ENCODE measurements at places on chromosomes 5 and 9.
A peak's percentile ranks its signal among the peaks of the same experiment; 100 is the strongest.

DNA sequence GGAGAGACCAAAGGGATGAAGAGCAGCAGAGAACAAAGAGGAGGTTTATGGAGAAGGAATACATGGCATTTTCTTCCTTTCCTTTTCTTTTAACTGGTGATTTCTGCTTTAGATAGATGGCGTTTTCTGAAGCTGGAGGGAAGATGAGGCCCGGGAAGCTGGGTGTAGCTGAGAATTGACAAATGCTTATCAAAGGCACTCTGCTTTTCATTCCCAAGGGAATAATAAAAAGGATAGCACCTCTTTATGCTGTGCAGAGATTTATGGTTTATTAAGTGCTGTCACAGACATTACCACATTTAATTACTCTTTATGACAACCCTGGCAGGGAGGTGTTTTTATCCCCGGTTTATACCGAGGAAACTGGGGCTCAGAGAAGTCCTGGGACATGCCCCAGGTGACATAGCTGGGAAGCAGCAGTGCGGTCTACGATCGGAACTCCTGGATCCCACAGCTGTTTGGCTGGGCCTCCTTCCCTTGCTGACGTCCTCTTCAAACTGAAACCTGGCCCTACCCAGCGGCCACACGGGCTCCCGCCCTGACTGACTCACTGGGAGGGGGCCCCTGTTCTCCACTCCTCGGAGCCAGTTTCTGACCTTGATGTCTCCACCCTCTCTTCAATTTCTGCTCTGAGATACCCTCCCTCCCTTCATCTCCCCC is 8.2 kb upstream of the EPB41L4B start:
- DNase-seq, result no peak

- no peak for DNase-seq
These were observed 7.4 kb downstream of the LRRC14B start for GRCh38 chr5:198516-199196.

GRCh38 chr9:22079873-22080341 is 70.8 kb upstream of the CDKN2B start:
- DNase-seq, result no peak

- DNase-seq, result no peak
These were observed 20.7 kb upstream of the ERMP1 start for GRCh38 chr9:5853617-5854016.

GRCh38 chr5:56900858-56901578 is 8.4 kb upstream of the SETD9 start:
- no peak for DNase-seq

GRCh38 chr9:14532456-14533115 is 160.6 kb downstream of the ZDHHC21 start:
- no peak for DNase-seq

DNA sequence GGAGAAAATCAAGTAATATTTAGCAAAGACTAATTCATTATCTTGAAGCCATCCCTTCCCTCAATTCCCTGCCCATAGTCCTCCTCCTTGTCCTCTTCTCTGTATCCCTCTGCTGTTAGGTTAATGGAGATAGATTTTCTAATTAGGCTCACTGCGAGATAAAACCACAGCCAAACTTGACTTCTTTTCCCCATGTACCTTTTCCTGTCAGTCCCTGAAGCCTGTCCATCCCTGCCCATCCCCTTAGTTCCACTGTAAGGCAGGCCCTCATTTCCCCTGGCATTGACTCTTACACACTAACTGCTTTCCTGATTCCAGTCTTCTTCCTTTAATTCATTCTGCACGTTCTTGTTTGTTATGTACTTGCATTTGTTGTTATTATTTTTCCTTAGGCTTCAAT is 1.2 kb downstream of the TLR4 start:
- DNase-seq, result no peak

DNA sequence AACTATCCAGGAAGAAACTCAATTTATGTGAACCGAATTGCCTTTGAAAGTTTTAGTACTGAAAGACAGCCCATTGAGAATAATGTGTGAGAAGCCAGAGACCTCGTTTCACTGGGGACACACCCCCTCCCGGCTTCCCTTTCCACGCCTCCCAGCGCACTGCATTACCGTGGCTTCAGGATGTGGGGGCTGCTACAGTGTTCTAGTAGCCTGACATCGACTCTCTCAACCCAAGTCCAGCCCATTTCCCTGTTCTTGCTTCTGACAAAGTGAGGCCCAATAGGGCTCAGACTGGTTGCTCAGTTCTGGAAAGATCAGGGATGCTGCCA is 3.5 kb downstream of the PAX5 start:
- no peak for DNase-seq

DNA sequence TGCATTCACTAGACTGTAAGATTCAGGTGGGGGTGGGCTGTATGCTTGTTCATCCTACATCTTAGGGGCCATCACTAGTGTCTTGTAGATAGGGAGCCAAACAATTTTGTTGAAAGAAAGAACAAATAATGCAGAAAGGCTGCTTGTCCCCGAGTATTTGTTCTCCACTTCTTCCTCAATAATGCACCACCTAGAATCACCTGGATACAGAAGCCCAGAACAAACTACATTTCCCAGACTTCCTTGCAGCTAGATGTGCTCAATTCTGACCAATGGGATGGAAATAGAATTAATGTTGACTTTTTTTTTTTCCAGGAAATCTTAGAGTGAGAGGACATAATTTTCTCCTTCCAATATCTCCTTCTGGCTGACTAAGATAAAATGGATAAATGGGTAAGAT is 38.9 kb upstream of the TNFSF8 start:
- no peak for DNase-seq

DNA sequence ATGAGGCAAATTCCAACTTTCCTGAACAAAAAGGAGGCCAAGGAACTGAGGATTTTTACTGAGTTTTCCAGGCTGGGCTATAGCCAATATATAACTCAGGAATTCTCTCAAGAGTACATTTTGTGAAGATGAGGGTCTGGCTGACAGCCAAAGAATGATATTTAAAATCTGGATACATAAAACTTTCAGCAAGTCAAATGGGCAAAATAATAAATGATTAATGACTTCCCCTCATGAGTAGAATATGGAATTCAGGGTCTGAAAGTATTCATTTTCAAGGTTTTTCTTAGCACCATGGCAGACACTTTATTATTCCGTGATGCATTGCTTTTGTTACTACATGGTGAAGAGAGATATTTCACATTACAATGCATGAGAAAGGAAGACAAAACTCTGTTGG is 7.8 kb downstream of the FAM81B start:
- no peak for DNase-seq

DNA sequence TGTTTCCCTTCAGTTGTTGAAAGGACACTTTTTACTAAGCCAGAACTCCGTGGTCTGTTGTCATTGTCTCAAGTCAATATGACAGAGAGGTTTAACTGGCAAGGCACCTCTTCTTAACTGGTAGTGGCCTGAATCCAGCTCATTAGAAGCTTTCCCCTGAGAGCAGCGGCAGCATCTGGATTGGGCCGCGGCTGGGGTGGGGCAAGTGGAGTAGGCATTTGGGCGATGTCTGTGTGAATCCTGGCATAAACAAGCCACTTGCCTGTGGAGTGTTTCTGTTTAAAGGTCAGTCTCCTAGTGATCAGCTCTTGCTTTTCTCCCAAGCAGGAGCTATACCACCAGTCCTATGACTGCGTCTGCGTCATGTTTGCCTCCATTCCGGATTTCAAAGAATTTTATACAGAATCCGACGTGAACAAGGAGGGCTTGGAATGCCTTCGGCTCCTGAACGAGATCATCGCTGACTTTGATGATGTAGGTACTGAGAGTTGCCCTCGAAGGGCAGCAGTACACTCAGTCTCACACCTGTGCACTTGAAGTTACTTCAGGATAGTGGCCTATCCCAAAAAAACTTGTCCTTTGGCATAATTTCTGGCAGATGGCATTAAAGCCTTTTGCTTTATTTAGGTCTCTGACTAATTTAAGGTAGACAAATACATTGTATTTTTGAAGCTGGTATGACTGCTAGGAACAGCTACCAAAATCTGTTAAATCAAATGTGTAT is 48.9 kb downstream of the CFAP90 start:
- DNase-seq, result no peak

DNA sequence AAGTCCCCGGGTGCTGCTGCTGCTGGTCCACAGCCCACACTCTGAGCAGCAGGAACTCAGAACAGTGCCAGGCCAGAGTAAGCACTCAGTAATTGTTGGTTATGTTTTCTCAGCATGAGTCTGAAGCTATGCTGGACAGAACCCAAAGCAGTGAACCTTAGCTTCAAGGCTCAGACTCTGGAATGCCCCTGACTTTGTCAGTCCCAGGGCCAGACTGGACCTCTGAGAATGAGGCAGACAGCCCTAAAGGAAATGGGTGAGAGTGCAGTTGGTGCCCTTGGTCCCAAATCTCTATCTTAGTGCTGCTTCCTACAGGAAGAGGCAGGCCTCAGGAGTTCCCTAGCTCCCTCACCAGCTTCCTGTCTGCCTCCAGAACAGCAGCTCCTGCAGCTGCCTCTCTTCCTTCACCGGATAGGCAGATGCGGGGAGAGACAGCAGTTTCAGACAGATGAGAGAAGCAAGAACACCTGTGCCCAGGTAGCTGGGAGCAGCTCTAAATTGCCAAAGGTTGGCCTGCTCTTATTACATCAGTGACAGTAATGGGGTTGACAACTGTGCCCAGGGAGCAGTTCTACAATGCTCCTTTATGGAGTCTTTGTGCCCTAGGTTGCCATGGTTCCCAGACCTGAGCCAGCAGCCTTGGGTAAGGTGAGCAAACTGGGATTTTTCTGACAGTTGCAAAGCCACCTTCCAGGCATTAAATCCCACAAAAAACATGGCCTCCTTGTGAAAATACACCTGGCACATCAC is 82.2 kb upstream of the CXCL14 start:
- no peak for DNase-seq

GRCh38 chr9:18143073-18143745 is 330.7 kb upstream of the ADAMTSL1 start:
- DNase-seq, result no peak

- no peak for DNase-seq
These were observed 5.2 kb downstream of the HNRNPAB start for GRCh38 chr5:178209334-178210072.

- no peak for DNase-seq
These were observed 50.9 kb upstream of the MACIR start for GRCh38 chr5:103207653-103208052.

GRCh38 chr9:137254624-137255447 is at the start of gene NELFB:
TSS of gene NELFB (plus strand) at chr9:137255327.
- DNase-seq, result peak; percentile 93

- DNase-seq, result no peak
These were observed 142.2 kb downstream of the MED27 start for GRCh38 chr9:131937451-131937850.

DNA sequence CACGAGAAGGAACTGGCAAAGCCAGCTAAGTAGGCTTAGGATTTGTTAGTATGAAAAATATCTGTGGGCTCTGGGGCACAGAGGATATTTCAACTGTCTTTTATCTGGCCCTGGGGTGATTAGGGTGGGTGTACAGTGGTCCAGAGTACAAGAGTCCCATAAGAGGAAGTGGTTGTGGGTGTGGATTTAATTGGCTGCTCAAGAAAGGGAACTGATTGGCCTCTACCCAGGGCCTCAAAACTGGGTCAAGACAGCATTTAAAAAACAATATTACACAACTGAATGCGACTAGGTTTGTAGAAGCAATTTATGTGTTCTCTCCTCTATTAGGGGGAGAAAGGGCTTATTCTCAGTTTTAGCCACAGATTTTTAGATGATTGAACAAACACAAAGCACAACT is 1353.4 kb upstream of the WWC1 start:
- DNase-seq, result no peak

DNA sequence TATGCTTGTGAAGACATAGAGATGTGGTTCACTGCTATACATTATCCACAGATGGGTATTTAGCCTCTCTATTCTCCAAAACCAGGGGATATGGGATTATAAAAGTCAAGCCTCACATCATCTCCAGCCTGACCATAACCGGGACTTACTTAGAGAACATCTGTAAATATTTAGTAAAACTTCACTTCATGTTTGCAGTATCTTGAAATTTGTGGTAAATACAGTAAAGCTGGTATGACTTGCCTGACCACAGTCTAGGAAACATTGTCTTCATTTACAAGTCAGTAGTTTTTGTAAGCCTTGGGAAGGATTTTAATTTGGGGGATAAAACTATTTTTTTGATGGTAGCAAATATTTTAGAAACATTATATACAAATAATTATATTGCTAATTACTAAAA is 64.2 kb downstream of the MAST4 start:
- DNase-seq, result no peak

DNA sequence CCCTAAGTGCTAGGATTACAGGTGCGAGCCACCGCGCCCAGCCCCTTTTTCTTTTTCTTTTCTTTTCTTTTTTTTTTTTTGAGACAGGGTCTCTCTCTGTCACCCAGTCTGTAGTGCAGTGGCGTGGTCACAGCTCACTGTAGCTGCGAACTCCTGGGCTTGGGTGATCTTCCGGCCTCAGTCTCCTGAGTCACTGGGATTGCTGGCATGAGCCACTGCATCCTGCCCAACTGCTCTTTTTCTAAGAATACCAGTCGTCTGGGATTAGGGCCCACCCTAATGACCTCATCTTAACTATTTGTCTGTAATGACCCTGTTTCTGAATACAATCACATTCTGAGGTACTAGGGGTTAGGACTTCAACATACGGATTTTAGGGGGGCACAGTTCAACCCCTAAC is 34.1 kb upstream of the NANS start:
- DNase-seq, result no peak
